Activated CD4-positive, alpha-beta T cell treated with anti-CD3 and anti-CD28 coated beads, Interleukin-2, amount 10 ng/mL, durations not matched to agents 24 days and 14 days (primary cell): ENCODE measurements at places on chromosomes 6 and 20. TPM values are rescaled to one million over a fixed set of nuclear protein-coding genes. Genes with fewer than 3 reads are reported as not detected.

SPATS1 gene
- total RNA-seq = not detected in 2 replicates

GRCh38 chr6:4466769-4467480 is 309.3 kb upstream of the CDYL start:
- no peak for DNase-seq

GRCh38 chr6:121932076-121932991 is 467.1 kb upstream of the HSF2 start:
- no peak for DNase-seq

- DNase-seq = no peak
Observed at GRCh38 chr6:105005451-105005850, 48.5 kb downstream of the LIN28B start.

DNA sequence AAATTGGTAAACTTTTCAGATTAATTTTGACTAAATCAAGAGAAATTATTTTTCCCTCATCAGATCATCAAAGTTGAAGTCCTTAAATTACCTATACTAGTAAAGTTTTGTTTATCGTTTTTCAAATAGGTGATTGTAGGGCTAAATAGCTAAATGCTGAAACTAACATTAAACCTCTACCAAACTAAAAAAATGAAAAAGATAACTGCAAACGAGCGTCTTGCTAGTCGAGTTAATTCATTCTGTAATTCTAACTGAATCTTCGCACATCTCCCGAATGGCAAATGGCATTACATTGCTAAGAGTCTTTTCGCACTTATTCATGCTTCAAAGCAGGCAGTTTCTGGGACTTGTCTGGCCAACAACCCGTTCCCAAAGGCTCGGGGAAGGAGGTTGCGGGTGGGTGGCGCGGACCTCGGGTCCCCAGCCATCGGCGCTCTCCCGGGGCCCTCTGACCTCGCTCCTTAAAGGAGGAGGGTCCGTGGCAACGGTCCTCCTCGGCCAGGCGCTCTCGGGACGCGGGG is 43.8 kb downstream of the POPDC3 start:
- DNase-seq = no peak

- DNase-seq = peak; percentile 51
Observed at GRCh38 chr6:41209547-41210320, 8.8 kb upstream of the TREML2 start.

- peak; percentile 75 for DNase-seq
Observed at GRCh38 chr6:30821862-30822784, 62.2 kb upstream of the DDR1 start.

DNA sequence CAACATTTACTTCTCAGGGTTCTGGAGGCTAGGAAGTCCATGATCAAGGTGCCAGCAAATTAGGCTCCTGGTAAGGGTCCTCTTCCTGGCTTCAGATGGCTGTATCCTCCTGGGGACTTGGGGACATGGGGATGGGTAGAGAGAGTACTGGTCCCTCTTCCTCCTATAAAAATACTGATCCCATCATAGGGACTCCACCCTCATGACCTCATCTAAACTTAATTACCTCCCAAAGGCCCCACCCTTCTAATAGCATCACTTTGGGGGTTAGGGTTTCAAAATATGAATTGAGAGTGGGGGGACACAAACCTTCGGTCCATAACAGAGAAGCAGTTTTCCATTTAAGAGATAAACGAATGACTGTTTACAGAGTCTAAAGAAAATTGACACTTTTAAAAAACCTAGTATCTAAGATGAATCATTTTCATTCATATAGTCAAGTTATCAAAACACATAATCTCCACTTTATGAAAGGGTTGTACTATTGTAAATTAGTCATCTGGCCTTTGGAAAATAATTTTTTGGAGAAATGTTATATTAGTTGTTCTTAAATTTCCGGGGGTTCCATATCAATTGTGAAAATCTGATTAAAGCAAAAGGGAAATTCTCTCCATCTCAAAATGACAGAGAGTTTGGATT is 33.5 kb downstream of the ELOVL5 start:
- DNase-seq = no peak
